IMR-90 (cell line): ENCODE measurements at places on chromosomes 16 and 17. TPM values are rescaled to one million over a fixed set of nuclear protein-coding genes. Genes with fewer than 3 reads are reported as not detected.
A peak's percentile ranks its signal among the peaks of the same experiment; 100 is the strongest.

The PRDM7 gene
- total RNA-seq, result not detected in 2 replicates

The SMURF2 gene
- 736 and 774 TPM in 2 replicates for total RNA-seq

DNA sequence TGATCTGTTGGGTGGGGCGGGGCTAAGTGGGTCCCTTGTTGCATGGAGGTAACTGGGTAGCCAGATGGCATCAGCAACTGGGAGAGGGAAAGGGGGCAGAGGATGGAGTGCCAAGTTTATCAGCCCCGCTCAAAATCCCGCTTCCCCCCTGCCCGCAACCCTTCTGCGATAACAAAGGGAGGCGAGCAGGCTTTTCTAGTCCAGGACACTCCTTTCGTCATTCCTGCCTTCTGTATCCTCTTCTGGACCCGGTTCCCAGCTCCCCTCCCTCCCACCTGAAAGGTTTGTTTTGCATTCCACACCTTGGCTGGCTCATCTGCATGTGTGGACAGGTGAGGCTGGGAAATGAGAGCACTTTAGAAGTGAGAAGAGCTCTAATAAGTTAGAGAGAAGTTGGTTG, 53.3 kb downstream of the HLF start:
- DNase-seq, result no peak

- DNase-seq, result no peak
These were observed 152.5 kb downstream of the VPS53 start for GRCh38 chr17:562174-562573.

DNA sequence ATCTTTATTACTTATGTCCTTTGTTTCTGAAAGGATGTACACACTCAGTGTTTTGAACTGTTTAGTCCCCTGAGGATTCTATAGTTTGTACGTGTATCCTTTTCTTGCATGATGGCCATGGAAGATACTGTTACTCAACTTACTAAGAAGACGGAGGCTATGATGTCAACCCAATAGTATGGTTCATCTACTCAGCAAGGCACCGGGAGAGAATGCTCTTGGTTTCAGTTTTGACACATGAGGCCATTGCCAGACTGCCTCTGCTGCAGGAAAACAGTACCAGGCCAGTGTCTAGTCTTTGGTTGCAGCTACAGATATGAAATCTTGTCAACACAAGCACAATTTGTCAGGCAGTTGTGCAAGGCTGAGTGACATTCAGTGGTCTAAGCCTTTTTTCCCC, 134.5 kb downstream of the MRTFB start:
- DNase-seq, result peak; percentile 6

DNA sequence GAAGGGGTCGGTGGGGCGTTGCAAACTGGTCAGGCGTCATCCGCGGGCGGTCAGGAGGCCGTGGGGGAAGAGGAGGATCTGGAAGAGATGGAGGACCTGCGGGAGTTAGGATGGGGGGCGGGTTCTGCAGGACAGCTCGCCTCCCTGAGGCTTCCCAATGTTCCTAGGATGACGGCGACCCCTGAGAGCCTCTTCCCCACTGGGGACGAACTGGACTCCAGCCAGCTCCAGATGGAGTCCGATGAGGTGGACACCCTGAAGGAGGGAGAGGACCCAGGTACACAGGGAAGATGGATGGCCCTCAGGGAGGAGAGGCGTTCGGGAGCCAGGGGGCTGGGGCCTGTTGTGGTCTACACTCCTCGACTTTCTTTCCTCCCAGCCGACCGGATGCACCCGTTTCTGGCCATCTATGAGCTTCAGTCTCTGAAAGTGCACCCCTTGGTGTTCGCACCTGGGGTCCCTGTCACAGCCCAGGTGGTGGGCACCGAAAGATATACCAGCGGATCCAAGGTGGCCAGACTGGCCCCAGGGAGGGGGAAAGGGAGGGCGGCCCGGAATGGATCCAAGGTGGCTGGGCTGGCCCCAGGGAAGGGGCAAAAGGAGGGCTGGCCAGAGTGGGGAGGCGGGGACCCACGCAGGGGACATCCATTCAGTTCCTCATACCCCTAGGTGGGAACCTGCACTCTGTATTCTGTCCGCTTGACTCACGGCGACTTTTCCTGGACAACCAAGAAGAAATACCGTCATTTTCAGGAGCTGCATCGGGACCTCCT, 839 bp downstream of the PLD2 start:
- no peak for DNase-seq

- no peak for DNase-seq
These were observed 23.1 kb upstream of the CMIP start for GRCh38 chr16:81421536-81421935.
